SHP77 treated with DMSO at 0.1 percent for 48 hours (cell line): ENCODE measurements at places on chromosomes 2 and 18.
A peak's percentile ranks its signal among the peaks of the same experiment; 100 is the strongest.

- DNase-seq = no peak
Measured at GRCh38 chr2:28350196-28350595, 42.5 kb upstream of the FOSL2 start.

GRCh38 chr2:73295751-73296400 is 2.5 kb upstream of the EGR4 start:
- no peak for DNase-seq

- DNase-seq = no peak
Measured at GRCh38 chr18:7237673-7238272, 6.9 kb downstream of the LRRC30 start.

GRCh38 chr2:55141572-55142413 is 90.3 kb downstream of the CLHC1 start:
- no peak for DNase-seq

DNA sequence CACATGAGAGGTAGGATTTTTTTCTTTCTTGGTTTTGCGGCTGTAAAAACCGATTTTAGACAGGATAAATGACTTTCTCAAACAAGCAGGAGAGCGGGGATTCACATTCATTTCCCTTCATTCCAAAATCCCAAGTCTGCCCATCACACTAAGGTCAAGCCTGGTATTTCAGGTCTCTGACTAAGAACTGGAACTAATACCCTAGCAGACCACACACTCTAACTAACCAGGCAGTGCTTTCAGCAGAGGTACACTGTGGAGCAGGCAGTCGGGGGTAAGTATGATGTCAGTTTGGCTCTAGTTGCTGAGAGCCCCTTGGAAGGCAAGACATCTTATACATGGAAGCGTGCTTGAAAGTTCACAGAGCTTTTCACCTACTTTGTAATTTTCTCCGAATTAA is 128.1 kb upstream of the LHCGR start:
- DNase-seq = no peak

DNA sequence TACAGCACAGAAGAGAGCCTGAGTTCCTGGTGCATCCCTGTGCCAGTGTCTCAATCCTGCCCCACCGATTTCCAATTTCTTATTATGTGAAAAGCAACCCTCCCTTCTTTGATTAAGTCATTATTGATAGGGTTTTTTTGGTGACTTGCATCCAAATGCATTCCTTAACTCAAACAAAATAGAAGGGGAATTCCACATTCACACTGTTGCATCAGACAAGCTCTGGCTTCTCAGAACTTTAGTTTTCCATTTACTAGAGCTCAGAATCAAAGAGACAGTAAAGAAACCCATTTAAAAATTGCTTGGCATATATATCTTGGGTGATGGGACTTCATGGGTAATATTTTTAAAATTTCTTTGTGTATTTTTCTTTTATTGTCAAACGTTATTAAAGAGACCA is 13.8 kb upstream of the TMEM200C start:
- no peak for DNase-seq

- DNase-seq = no peak
Measured at GRCh38 chr2:19664646-19665045, 237.1 kb downstream of the TTC32 start.

GRCh38 chr2:55112229-55113031 is 62.2 kb upstream of the RTN4 start:
- peak; percentile 98 for DNase-seq

DNA sequence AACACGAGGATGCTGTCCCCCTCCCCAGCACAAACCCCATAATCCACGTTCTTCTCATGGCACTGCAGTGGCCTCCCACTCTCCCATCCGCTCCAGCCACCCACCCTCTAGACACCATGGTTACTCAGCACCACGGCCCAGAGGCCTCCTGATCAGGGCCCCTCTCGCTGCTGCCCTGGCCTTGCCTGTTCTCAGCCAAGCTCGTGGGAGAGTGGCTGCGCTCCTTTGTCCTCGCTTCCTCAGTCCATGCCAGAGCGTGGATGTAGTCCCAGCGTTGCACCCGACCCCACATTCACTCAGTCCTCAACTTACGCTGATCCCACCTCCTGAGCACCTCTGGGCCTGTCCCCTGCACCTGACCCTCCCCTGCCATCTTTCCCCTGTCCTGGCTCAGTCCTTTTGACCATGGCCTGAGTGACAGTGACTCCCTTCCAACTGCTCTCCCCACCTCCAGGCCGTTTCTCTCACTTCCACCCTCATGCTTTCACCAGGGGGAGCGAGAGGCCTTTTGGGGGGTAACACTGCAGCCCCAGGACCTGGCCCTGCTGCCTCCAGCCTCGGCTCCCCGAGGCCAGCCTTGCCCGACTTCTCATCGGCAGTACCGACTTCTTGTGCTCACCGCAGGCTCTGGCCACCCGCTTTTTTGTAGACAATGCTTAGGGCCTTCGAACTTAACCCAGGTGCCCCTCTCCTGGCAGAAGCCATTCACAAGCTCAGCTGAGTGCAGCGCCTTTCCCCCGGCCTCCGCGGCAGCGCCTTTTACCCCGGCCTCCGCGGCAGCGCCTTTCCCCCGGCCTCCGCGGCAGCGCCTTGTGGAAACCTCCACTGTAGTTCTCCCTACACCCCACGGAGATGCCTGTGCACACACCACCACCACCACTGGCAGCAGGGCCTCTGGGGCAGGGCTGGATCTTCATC is 131.4 kb downstream of the CLIP4 start:
- no peak for DNase-seq

GRCh38 chr2:238449909-238450417 is 23.2 kb downstream of the ASB1 start:
- DNase-seq = no peak

DNA sequence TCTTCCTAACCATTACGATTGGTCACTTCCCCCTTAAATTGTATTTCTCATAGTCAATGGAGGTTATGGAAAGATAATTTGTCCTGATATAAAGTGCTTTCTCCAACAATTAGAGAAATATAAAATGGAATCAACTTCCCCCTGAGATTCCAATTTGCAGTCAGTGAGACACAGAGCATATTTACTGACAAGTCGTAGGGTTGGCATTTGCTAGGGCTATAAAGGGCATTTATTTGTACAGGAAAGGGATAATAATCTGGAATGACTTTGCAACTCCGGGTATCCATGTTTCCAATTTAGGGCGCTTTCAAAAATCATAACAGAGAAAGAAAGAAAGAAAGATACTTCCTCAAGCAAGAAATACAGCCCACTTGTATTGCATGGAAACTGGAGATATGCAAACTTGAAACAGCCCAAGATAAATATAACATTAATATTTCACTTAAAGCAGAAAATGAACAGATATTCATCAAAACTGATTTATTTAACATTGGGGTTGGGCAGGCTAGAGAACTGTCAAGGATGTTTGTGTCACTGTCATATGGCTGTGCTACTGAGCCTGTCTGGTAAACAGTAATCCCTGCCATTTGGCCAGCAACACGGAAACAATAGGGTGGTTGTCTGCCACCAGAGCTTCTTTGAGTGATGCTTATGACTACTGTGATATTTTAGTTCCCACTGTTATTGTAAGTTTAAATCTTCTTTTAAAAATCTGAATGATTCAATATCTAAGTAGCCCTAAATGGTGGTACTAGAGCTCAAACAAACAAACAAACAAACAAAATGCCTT is 621.8 kb downstream of the LRP1B start:
- DNase-seq = no peak

DNA sequence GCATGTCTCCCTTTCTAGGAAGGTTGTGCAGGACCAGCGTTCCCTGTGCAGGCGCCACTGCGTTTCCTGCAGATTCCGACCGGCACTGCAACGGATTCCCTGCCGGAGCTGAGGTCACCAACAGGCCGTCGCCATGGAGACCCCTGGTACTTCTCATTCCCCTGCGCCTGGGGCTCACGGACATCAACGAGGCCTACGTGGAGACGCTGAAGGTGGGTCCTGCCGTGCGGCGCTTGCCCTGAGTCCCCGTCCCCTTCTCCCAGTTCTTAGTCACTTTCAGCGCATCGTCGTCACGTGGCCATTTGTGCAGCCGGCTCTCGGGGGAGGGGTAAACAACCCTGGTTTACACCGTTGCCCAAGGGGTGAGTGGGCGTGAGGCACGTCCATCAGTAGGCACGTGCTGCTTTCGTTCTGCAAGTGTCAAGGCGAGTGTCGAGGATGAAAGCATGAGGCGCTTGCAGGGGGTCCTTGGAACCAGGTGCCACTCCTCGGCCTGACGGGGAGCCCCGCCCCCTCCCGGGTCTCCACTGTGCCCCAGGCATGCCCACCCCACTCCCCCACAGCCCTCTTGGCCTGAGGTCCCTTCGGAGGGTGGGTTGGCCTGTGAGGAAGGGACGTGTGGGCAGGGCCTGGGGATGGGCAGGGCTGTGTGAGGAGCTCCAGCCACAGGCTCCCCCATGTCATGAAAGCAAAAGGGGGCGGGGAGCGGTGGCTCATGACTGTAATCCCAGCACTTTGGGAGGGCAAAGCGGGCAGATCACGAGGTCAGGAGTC is 19.8 kb downstream of the DTYMK start:
- no peak for DNase-seq

- DNase-seq = no peak
Measured at GRCh38 chr2:7010391-7011054, 93.3 kb downstream of the RNF144A start.

GRCh38 chr2:86787736-86788135 is 3.0 kb downstream of the CD8A start:
- no peak for DNase-seq

DNA sequence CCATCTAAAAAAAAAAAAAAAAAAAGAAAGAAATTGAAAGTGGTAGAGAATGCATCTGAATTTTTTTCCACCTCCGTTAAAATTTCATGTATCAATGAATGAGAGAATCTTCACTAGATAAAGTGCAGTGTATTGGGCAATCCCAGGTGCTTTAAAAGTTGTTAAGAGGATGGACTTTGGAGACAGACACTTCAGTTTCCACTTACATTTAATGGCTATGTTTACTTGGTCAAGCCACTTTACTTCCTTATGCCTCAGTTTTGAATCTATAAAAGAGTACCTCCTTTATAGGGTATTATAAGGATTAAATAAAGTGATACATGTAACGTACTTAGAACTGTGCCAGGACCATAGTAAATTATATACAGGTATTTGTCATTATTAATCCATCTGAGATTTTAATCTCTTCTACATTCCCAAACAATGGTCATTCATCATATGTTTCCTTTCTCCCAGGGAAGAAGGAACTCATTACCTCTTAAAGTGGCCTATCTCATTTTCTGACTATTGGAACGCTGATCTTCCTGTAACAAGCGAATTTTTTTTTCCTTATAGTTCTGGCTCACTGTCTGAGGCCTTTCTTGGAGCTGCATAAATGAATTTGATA is 29.1 kb upstream of the TANK start:
- DNase-seq = no peak

- no peak for DNase-seq
Measured at GRCh38 chr18:10116574-10116973, 202.8 kb downstream of the VAPA start.

GRCh38 chr2:70250434-70250833 is 2.0 kb upstream of the TIA1 start:
- DNase-seq = no peak

DNA sequence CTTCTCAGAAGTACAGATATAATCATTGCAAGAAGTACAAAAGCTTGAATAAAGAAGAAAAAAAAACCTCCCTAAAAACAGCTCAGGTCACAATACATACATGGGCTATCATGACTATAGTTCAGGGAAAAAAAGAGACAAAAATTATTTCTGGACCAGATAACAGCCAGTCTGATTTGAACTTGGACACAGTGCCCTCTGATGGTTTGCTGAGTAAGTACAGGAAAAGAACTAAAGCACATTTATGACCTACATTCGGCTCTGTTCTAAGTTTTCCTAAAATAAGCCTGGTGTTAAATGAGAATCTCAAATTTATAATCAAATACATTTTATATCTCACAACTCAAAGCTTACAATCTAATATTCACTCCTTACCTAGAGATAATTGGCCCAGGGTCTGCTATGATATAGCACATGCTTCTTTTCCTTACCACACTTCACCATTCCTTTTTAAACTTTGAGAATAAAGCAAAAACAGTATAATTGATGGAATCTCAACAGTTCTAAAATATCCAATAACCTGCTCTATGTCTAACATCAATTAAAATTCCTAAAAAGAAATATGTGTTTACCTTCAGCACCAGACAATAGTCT is 81.1 kb downstream of the RAPH1 start:
- DNase-seq = peak; percentile 23

GRCh38 chr18:68263481-68263880 is 451.4 kb downstream of the TMX3 start:
- DNase-seq = no peak

DNA sequence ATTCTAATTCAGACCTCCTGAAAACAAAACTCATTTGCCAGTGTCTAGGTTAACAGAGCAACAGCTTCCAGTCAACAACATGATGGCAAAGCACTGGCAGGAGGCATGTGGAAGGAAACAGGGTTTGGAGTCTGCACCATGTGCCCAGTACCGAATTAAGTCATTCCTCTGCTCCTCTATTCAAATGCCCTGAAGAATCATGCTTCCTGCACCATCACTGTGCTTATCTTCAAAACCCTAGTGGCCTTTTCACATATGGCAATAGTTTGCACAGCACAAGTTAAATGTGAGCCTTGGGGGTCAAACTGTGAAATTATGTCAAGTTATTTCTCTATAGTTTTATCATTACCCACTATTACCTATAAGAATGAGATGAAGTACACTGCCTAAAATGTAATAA is 75.4 kb upstream of the GRB14 start:
- DNase-seq = no peak

DNA sequence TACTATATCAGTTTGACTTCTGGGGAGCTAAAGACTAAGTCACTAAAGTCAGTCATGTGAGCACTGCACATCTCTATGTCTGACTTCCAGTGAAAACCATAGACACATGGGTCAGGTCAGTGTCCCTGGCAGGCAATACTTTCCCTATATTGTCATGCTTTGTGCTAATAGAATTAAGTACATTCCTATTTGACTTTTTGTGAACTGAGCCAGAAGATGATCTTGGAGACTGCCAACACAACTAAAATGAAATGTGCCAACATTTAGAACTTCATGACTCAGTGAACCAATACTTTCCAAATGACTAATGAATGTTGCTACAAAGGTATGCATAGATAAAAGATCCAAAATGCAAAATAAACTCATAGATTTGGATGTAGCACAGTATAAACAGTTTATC is 820.8 kb upstream of the FAM98A start:
- DNase-seq = no peak

GRCh38 chr2:171102802-171103201 is 57.9 kb downstream of the TLK1 start:
- no peak for DNase-seq

DNA sequence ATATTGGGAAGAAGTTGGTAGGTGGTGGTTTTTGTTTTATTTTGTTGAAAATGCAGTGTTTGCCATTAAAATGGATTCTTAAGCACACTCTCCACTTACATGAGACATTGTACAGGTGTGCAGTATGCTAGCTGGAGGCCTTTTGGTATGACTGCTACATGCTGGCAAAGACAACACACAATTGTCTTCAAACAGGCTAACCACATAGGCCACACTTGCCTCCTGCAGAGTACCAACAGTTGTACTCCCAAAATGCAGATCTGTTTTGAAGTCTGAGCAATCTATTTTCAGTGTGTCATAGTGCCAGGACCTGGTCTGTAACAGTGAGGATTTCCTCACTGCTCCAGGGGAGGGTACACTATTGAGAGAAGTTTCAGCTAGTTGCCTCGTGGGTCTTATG is 213.6 kb downstream of the ZRANB3 start:
- DNase-seq = no peak
